CD4-positive, alpha-beta T cell treated with Interleukin-15 for 4 hours (primary cell): ENCODE measurements at places on chromosomes 6 and 20.
A peak's percentile ranks its signal among the peaks of the same experiment; 100 is the strongest.

GRCh38 chr6:90098001-90098531, 198.6 kb downstream of the BACH2 start:
- no peak for DNase-seq

DNA sequence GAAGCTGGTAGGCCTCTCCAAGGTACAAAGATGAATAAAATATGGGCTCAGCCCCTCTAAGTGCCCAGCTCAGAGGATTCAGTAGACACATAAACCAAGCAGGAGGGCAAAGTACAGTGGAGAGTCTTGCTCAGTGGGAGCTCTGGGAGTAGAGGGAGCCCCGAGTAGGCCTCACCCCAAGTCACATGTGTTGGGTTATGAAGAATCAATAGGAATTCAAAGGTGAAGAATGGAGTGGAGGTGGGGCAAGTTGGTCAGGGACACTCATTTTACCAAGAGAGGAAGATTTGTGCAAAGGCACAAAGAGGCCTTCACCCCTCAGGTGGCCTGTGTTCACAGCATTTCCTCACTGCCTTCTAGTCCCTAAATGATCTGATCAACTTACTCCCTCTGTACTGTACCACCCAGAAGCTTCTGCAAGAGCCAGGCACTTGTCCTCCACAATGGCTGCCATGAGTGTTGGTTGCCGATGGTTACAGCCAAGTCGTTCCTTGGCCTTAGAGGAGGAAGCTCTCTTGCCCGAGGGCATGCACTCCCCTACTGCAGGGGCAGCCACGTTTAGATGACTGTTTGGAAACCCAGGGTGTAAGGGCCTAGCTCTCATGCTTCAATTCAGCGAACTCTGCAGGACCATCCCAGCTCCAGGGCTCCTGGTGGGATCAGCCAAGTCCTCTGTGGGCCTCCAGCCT, 6.7 kb upstream of the CDKN1A start:
- no peak for DNase-seq

DNA sequence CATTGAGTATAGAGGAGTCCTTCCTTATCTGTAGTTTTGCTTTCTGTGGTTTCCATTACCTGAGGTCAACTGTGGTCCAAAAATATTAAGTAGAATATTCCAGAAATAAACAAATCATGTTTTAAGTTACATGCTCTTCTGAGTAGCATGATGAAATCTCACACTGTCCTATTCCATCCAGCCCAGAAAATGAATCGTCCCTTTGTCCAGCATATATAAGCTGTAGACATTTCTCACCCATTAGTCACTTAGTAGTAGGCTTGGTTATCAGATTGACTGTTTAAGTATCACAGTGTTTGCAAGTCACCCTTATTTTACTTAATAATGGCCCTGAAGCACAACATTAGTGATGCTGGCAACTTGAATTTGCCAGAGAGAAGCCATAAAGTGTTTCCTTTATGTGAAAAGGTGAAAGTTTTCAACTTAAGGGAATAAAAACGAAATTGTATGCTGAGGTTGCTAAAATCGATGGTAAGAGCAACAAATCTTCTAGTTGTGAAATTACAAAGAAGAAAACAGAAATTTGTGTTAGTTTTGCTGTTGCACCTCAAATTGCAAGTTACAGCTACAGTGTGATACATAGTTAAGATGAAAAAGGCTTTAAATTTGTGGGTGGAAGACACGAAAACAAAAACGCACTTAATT, 198.6 kb upstream of the SIM1 start:
- DNase-seq, result no peak

GRCh38 chr6:21420146-21420878, 173.2 kb upstream of the SOX4 start:
- no peak for DNase-seq

DNA sequence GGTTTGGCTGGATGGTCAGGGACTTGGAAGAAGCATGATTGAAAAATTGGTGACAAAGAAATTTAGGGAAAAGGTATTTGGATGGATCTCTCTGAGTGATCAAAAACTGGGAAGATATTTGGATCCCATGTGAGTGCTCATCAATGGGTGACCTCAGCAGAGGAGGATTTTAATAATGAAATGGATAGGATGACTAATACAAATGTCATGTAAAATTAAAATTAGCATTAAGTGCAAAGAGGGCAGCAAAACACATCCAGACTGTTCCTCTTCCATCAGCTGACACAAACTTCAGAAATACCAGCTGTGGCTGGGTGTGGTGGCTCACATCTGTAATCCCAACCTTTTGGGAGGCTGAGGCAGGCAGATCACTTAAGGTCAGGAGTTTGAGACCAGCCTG, 151.7 kb downstream of the THBS2 start:
- no peak for DNase-seq

DNA sequence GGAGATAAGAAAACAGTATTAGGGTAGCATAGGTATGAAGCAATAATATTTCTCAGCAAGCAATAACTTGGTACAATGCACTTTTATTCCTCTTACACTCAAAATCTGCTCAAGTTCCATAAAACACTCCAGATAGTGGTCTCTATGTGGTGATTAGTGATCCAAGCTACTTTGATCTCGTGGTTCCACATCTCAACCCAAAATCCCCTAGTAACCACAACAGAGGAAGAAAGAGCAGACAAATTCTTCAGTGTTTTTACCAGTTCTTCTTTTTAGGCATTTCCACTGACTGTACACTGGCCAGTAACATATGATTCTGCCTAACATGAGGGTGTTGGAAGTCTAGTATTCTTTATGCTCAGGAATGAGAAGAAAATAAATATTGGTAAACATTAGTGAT, 309.0 kb upstream of the PTCHD4 start:
- no peak for DNase-seq

- no peak for DNase-seq
These were observed 190.4 kb downstream of the OGFRL1 start for GRCh38 chr6:71478834-71479541.

- DNase-seq, result no peak
These were observed 51.3 kb downstream of the CD109 start for GRCh38 chr6:73747289-73747688.

- DNase-seq, result no peak
These were observed 41.8 kb downstream of the SF3B5 start for GRCh38 chr6:144053601-144054000.

GRCh38 chr20:47679462-47679861, 105.8 kb downstream of the SULF2 start:
- DNase-seq, result no peak

DNA sequence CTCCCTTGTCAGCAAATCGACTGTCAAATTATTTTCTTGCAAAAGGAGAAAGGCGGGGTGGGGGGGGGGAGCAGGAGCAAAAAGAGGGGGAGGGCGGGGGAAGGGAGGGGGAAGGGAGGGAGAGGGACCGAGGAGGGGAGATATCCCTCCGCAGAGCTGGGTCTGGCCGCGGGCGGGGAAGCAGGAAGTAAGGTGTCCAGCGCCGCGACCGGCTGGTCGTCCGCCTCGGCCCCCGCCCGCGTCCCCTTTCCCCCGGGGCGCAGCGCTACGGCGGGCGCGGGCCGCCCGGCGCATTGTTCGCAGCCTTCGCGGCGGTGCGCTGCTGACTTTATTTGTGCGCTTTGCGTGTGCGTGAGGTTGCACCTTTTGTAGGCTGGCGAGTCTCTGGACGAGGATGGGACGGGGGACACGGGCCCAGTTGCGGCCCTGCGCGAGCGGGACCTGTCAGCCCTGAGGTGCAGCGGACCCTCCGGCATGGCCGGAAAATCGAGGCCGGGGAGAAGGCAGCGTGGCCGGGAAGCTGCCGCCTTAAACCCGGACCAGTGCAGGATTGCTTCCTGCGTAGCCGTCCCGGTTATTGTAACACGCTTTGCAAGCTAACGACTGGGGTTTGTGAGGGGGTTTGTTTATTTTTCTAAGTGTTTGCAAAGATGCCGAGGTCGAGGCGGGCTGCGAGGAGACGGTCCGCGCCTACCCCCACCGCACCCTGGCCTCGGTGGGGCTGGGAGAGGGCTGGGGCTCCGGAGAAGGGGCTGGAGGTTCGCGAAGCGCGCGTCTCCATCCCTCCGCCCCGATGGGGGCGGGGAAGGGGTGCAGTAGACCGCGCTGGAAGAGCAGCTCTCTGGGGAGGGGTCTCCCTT, 675 bp upstream of the TRERF1 start:
- DNase-seq, result peak; percentile 34

- DNase-seq, result no peak
These were observed 74.4 kb upstream of the MAN1A1 start for GRCh38 chr6:119423996-119424395.

- DNase-seq, result no peak
These were observed 57.5 kb downstream of the FOXC1 start for GRCh38 chr6:1667012-1667804.

GRCh38 chr6:87481931-87482330, 9.2 kb downstream of the SLC35A1 start:
- DNase-seq, result no peak

GRCh38 chr6:17962436-17963031, 24.9 kb downstream of the KIF13A start:
- no peak for DNase-seq

GRCh38 chr6:139327038-139327437, 35.2 kb upstream of the TXLNB start:
- DNase-seq, result no peak

DNA sequence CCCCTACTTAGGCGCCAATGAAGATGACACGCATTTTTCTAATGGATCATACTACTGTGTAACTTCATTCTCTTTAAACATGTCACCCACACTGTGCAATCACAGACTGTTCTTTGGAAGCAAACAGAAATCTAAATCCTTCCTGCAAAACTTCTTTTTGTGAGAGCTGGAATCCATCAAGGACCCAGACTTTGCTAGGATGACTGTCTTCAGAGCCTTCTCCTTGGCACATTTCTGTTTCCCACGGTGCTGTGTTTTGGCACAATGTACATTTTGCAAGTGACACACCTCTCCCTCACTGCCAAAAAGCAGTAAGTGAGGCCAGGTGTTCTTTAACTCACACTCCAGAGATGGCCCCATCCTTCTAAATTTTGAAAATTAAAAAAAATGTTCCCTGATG, 21.7 kb upstream of the TAGAP start:
- no peak for DNase-seq

DNA sequence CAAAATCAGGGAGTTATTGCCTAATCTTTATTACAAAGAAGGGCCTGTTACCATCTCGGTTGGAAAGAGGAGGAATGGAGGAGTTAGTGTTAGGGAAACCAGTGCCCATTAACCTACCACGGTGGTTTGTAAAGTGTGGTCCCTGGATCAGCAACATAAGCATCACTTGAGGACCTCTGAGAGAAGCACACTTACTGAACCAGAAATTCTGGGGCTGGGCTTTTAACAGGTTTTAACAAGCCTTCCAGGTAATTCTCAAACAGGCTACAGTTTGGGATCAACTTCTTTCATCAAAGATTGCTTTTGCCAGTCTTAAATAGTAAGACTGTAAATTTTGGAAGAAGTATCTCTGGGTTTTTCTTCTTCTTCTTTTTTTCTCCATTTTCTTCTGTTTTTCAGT, 329.5 kb upstream of the JAG1 start:
- DNase-seq, result no peak

DNA sequence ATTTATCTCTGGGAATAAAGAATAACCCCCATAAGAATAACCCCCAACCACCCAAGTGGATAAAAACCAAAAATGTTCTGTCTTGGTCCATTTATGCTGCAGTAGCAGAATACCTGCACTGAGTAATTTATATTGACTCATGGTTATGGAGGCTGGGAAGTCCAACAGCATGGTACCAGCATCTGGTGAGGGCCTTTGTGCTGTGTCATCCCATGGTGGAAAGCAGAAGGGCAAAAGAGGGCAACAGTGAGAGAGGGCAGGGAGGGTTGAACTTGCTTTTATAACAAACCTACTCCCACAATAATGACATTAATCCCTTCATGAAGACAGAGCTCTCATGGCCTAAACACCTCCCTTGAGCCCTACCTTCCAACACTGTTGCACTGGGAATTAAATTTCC, 133.7 kb downstream of the ERMARD start:
- DNase-seq, result no peak

- DNase-seq, result no peak
These were observed 592.7 kb upstream of the NRSN1 start for GRCh38 chr6:23533311-23533710.

DNA sequence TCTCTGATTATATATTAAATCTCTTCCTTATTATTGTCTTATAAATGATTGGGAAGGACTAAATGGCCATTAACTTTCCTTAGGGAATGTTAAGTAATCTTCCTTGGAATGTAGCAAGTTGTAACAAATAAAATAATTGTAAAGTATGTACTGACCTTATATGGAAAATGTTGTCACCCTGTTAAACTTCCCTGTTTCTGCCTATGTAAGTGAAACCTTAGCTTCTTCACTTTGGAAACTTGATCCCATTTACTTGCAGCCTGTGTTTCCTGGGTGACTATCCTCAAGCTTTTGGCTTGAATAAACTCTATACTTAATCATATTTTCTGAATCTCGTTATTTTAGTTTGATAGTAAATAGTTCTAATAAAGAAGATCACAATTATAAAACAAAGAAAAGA, 519.5 kb upstream of the PTCHD4 start:
- no peak for DNase-seq
